H9 (cell line): ENCODE measurements at places on chromosomes 13 and 19.
A peak's percentile ranks its signal among the peaks of the same experiment; 100 is the strongest.

DNA sequence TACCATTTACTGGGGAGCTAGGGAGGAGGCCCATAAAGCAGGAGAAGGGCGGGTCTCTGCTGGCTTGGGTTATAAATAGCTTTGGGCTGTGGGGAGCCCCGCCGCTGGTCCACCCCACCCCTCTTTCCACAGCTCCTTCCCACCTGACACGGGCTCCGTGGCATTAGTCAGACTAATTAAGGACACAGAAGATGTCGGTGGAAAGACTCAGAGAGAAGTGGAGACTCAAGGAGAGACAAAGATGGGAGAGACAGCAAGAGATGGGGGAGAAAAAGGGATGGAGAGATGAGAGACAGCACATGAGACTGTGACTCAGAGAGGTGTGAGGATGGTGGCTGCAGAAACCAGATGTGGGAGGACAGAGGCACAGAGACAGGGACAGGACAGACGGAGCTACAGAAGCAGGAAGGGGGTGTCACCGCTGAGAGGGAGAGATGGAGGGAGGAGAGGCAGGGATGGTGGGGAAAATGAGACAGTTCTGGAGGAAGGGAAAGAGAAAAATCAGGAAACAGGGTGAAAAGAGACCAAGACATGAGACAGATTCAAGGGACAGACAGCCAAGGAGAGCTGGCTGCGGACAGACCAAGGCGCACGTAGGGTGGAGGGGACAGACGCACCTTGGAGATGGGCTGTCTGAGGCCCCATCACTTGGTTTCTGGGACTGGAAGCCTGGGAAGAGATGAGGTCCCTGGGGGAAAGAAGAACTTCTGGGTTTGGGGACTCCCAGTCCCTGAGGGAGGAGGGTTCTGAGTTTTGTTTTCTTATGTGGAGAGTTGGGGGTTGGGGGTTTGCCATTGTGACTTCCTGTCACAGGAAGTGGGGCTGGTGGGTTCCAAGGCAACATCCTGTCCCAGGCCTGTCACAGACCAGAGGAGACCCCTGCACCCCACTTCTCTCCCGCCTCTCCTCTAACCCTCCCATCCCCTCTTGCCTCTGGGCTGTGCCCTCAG, 4.1 kb downstream of the ARHGEF1 start:
- H3K27me3 ChIP-seq, result no peaks in the 10 kb centered on the region; the same call in 1 of the 2 replicates
- DNase-seq, result no peak
- H3K36me3 ChIP-seq, result peaks cover 4% of the 10 kb centered on the region; the same call in 1 of the 2 replicates
- peak overlapping the region; percentile 37 for H3K27ac ChIP-seq

DNA sequence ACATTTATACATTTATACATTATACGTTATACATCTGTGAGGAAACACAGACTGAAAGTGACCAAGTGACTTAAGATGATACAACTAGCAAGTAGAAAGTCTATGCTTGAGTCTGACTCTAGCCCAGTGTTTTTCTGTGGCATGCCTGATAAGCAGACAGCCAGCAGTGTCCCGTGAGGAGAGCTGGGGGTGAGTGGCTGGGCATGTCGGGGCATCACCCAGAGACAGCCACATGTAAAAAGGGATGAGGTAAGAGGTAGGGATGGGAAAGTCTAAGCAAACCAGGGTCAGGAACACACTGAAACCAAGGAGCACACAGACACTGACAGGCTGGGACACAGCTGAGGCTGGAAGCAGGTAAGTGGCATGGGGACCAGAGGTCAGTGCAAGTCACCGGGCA, 333.2 kb downstream of the FOXO1 start:
- DNase-seq, result no peak
- H3K4me3 ChIP-seq, result no peak overlapping the region
- H3K36me3 ChIP-seq, result no peaks in the 10 kb centered on the region
- H3K4me1 ChIP-seq, result no peaks in the 10 kb centered on the region; the same call in 1 of the 2 replicates
- no peak overlapping the region for H3K27ac ChIP-seq

GRCh38 chr19:28989739-28990138, 223.2 kb downstream of the UQCRFS1 start:
- H3K27me3 ChIP-seq, result no peaks in the 10 kb centered on the region
- no peaks in the 10 kb centered on the region; the same call in none of the 2 replicates for H3K36me3 ChIP-seq
- no peaks in the 10 kb centered on the region for H3K4me1 ChIP-seq
- no peak overlapping the region for H3K27ac ChIP-seq
- no peak for DNase-seq
- H3K4me3 ChIP-seq, result no peak overlapping the region

- H3K36me3 ChIP-seq, result no peaks in the 10 kb centered on the region
- H3K4me1 ChIP-seq, result no peaks in the 10 kb centered on the region
- H3K4me3 ChIP-seq, result no peak overlapping the region
- H3K27ac ChIP-seq, result no peak overlapping the region
Observed at GRCh38 chr13:35711909-35712308, 235.4 kb upstream of the MAB21L1 start.

GRCh38 chr19:47351548-47351947, 2.4 kb downstream of the DHX34 start:
- DNase-seq, result peak; percentile 64
- peaks cover 44% of the 10 kb centered on the region for H3K36me3 ChIP-seq
- H3K27ac ChIP-seq, result no peak overlapping the region
- peaks cover 4% of the 10 kb centered on the region; the same call in 1 of the 2 replicates for H3K4me1 ChIP-seq

DNA sequence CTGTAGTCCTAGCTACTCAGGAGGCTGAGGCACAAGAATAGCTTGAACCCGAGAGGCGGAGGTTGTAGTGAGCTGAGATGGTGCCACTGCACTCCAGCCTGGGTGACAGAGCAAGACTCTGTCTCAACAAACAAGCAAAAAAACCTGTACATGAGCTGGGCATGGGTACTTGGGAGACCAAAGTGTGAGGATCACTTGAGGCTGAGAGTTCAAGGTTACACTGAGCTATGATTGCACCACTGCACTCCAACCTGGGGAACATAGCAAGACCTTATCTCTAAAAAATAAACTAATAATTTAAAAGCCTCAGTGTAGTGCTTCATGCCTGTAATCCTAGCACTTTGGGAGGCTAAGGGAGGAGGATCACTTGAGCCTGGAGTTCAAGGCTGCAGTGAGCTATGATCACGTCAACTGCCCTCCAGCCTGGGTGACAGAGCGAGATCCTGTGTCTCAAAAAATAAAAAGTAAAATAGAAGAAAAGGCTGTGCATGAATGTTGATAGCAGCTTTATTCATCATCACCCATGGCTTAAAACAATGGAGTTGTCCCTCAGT, 12.3 kb upstream of the DOCK6 start:
- H3K4me3 ChIP-seq, result no peak overlapping the region
- no peaks in the 10 kb centered on the region for H3K4me1 ChIP-seq
- no peak overlapping the region for H3K27ac ChIP-seq

DNA sequence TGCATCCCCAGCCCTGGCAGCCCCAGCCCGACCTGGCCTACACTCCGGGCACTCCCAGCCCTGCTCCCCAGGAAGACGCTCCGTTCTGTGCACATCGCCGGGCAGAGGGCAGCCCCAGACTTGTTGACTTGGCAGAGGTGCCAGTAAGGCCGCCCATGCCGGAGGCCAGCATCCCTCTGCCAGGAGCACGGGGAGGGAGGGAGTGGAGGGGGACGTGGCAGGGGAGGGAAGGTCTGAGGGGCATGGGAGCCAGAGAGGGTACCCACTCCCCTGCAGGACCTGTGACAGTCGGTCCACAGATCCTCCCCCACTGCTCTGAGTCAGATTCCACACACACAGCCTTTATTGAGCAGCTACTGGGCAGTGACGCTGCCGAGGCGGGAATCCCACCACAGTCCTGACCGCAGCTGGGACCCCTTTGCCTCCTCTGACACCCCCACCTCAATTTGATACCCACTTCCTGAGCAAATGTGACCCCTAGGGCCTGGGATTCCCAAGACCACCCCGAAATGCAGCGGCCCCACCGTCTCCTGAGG, 1.9 kb upstream of the NKPD1 start:
- H3K27me3 ChIP-seq, result no peaks in the 10 kb centered on the region
- no peak overlapping the region for H3K4me3 ChIP-seq
- DNase-seq, result no peak

DNA sequence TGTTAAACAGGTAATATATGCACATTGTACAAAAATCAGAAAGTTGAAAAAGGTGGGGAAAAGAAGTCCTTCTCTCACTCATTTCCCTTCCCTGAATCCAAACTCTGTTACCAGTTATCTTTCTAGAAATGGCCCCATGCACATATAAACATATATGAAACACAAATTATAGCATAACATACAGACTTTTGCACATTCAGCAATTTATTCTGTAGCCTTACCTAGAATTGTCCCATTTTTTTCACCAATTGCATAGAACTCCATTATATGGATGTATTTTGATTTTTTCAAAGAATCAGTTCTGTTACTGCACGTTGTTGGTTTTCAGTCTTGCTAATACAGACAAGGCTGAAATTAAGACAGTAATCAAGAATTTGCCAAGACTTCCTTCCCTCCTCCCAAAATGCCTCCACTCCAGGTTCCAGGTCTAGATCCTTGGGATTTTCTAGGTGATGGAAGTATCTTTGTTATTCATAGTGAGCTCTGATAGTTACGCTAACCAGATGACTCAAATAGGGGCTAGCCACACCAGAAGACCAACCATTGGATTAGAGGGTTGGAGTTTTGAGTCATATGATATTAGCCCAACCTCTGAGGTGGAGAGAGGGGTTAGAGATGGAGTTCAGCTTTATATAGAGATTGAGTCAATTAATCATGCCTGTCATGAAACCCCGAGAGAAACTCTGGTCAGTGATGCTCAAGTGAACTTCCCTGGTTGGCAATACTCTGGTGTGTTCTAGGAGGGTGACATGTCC, 30.7 kb downstream of the GPR180 start:
- no peaks in the 10 kb centered on the region; the same call in 1 of the 3 replicates for H3K36me3 ChIP-seq
- no peak overlapping the region for H3K27ac ChIP-seq
- H3K4me3 ChIP-seq, result no peak overlapping the region
- H3K27me3 ChIP-seq, result no peaks in the 10 kb centered on the region
- peaks cover 5% of the 10 kb centered on the region; the same call in 1 of the 2 replicates for H3K4me1 ChIP-seq

- peaks cover 43% of the 10 kb centered on the region for H3K36me3 ChIP-seq
- H3K4me1 ChIP-seq, result no peaks in the 10 kb centered on the region
- H3K27ac ChIP-seq, result peak overlapping the region; percentile 2
- peak; percentile 99 for DNase-seq
Observed at GRCh38 chr19:13817018-13817614, 21.9 kb downstream of the ZSWIM4 start.

DNA sequence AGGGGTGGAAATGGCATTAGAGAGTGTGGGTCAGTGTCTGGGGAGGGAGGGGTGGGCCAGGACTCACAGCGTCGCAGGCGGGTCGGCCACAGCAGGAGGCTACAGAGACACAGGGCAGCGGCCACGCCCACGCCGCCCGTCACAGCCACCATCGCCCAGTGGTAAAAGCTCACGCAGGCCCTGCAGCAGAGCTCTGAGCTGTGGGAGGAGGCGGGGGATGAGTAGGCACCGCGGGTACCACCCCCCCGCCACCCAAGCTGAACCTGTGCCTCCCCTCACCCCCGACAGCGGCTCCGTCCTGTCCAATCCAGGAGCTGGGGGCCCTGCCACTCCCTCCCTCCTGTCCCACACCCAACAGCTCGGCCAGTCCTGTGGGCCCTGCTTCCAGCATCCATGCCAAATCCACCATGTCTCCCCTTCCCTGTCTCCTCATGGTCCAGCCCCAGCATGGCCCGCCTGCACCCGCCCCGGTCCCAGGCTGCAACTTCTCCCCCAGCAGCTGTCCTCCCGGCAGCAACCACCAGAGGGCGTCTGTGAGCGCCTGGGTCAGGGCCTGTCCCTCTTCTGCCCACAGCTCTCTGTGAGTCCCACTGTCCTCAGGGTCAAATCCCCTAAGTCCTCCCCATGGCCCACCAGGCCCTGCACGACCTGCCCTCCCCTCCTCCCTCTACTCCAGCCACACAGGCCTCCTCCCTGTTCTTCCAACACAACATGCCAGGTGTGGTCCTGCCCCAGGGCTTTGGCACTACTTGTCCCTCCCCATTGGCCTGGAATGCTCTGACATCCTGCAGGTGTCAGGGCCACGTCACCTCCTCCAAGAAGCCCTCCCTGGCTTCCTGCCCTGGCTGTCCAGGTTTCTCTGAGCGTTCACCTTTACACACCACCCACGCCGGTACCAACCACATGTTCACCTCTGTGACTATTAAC, 6.0 kb downstream of the TEKTIP1 start:
- H3K4me3 ChIP-seq, result no peak overlapping the region
- H3K27ac ChIP-seq, result no peak overlapping the region
- H3K4me1 ChIP-seq, result no peaks in the 10 kb centered on the region
- DNase-seq, result peak; percentile 90
- H3K27me3 ChIP-seq, result no peaks in the 10 kb centered on the region

GRCh38 chr19:57111329-57111644, 8.5 kb upstream of the USP29 start:
- H3K36me3 ChIP-seq, result peaks cover 3% of the 10 kb centered on the region; the same call in 1 of the 3 replicates
- no peak for DNase-seq
- no peaks in the 10 kb centered on the region for H3K27me3 ChIP-seq
- no peak overlapping the region for H3K4me3 ChIP-seq

DNA sequence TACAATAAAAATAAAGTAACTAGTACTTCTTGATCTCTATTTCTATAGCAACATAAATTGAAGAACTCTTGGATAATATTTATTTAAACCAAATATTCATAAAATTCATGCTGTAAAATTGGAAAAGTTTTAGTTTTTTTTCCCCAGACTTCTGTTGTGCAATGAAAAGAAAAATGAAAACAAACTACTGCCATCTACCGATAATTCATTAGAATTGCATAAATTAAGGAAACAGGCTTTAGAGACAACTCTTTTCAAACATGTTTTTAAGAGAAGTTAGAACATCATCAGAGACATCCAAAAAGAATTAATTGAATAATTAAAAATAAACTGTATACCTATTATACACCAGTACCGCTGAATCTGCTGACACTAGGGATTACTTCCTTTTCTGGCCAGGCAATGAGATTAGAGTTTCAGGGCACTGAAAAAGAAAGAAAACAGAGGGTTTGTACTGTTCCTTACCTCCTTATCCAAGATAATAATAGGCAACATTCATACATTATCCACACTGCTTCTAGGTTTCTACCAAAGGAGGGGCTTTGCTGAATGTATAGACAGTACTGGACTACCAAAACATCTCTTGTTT, 4.9 kb downstream of the CCDC122 start:
- H3K36me3 ChIP-seq, result no peaks in the 10 kb centered on the region
- H3K27me3 ChIP-seq, result no peaks in the 10 kb centered on the region
- no peak for DNase-seq
- H3K27ac ChIP-seq, result no peak overlapping the region
- peaks cover 4% of the 10 kb centered on the region for H3K4me1 ChIP-seq
- no peak overlapping the region for H3K4me3 ChIP-seq
